ENCODE measurements at places on chromosomes 11 and 22.

DNA sequence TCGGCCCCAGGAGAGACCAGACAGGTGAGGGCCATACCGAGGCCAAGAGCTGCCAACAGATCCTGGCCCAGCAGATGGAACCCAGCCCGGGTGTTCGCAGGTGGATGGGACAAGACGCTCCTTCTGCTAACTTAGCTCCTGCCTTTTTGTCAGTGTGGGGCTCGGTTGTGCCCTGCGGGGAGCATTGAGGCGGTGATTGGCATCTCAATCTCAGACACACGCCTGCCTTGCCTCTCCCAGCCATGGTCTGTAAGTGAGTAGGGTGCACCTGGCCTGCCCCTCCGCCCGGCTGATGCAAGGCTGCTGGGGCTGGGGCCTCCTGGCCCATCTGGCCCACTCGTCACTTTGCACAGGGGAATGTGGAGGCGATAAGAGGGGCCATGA lies 350.1 kb downstream of the TBC1D22A start:
- no peak for DNase-seq

GRCh38 chr11:83057721-83058120 lies 14.0 kb downstream of the RAB30 start:
- no peak for DNase-seq

- no peak for DNase-seq
Observed at GRCh38 chr22:45991098-45991497, 14.1 kb upstream of the WNT7B start.

DNA sequence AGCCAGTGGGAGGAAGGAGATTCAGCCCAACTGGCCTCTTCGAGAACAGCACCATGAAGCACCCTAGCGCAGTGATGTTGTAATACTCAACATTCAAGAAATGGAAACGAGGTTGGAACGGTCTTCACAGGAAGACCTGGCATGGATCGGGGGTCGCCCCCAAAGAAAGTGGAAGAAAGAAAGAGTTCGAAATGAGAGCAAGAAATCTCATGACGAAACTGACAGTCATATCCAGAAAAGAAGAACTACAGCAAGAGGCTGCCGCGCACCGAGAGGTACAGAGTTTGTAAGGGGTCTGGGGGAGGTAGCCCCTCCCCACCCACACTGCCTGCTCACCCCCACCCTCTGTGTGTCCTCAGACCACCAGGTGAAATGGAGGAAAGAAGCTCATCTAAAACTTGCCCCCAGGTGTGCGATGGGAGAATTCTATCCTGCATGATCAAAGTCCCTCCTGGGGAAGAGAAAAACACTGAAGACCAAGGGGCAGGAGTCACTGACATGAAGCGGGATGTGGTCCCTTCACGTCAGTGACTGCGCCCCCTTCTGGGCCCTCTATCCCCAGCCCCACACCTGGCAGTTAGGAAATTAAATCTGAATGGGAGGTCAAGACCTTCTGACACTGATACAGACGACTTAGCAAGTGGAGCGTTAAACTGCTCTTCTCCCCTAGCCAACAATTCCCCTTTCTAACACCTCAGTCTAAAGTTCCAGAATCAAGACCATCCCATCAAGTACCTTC lies 52.9 kb upstream of the SPATA19 start:
- DNase-seq, result no peak

DNA sequence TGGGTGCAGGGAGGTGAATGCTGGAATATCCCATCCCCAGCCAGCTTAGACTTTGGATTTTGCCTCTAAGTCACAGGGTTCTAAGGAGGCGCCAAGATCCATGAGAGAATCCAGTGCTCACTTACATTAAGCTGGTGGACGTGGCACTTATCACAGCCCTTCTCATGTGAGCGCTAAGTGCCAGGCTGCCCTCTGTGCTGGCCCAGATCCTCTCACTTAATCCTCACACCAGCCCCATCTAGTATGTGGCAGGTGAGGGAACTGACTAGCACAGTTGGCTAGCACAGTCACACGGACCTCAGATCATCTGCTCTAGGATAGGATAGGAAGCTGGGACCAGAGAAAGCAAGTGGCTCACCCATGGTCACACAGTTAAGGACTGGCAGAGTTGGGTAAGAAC lies 3.6 kb downstream of the HMOX1 start:
- DNase-seq, result no peak

GRCh38 chr11:106276859-106277436 lies 199.5 kb downstream of the AASDHPPT start:
- no peak for DNase-seq

DNA sequence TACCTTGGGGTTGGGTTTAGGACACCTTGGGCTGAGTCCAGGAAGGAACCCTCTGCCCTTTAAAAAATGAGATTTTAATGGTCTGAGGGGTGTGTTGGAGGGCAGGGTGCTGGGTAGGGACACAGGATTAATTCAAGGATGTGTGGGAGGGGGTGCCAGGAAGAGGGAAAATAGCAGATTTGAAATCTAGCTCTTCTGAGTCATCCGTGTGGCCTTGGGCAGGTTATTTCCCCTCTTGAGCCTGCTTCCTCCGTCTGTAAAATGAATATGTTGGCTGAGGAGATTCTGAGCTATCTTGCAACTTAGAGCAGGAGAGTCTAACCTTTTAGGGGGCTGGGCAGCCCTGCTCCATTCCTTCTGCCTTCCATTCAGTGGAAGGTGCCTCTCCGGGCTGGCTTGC lies 3.0 kb downstream of the TSPAN18 start:
- no peak for DNase-seq

GRCh38 chr11:114256967-114257286 lies 39.3 kb upstream of the NNMT start:
- DNase-seq, result no peak

DNA sequence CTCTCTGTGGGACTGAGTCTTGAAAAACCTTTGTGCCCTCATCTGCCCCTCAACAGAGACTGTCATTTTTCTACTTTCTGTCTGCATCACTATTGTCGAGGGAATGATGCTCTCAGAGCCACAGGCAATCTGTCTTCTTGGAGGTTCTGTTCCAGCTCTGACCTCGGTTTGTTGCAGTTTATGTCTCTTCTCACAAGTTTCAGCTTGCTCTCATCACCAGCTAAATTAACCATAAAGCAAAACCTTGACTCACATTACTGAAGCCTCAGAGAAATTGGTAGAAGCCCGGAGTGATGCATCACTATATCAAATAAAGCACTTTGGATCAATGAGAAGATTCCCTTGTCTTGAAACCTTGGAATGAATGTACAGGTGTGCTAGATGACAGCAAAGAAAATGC lies 60.6 kb upstream of the BLID start:
- DNase-seq, result no peak

DNA sequence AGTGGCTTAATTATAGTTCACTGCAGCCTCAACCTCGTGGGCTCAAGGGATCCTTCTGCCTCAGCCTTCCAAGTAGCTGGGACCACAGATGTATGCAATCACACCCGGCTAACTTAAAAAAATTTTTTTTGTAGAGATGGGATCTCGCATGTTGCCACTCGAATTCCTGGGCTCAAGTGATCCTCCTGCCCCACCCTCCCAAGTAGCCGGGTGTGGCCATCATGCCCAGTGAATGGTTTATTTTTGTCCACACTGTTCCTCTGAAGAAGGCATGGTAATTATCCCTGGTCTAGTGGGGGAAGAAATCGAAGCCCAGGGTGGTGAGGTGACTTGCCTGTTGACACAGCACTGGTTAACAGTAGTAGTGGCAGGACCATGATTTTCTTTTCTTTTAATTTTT lies 1.9 kb downstream of the SAC3D1 start:
- no peak for DNase-seq

DNA sequence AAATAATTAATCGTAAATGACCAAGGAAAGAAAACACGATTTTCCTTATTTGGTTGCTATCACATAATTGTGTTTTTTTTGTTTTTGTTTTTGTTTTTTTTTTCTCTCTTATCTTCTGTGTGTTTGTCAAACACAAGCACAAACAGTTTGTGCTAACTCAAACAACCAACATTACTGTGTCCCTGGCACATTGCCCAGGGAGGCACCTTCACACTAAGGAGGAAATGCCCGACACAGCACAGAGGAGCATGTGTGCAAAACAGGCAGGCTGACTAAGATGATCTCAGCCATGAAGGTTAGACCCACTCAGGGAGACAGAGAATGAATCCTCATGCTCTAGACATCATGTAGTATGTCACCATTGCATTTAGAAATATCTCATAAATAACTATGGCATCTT lies 130.1 kb downstream of the SOX6 start:
- DNase-seq, result no peak

GRCh38 chr11:134146598-134146997 lies 77.2 kb downstream of the NCAPD3 start:
- DNase-seq, result no peak

GRCh38 chr11:100816823-100817222 lies 129.7 kb downstream of the ARHGAP42 start:
- DNase-seq, result no peak

DNA sequence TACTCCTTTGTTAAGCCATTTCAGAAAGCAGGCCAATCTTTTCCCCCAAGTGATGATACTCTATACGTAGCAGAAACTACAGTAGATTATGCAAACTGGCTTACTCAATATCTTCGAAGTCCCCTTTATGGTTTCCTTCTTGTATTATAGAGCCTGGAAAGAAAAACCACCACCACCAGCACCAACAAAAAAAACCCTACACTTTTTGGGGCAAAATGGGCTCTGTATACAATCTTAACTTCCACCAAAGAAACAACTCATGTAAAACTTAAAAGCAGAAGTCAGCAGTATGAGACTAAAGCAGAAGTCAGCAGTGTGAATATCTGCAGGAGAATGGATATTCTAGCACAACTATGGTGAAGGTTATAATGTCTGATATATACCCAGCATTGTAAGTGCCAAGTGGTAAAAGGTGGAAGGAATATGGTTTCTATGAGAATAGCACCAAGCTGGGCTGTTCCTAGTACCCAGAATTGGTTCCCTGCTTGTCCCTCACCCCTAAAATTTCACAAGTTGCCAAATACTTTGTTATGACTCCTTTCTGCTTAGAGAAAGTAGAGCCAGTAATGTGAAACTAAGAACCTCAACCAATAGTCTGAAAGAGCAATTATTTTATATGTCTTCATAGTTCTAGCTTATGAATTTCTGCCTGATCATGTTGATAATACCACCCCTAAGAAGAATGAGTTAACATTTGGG lies 252.1 kb downstream of the SBF2 start:
- no peak for DNase-seq

DNA sequence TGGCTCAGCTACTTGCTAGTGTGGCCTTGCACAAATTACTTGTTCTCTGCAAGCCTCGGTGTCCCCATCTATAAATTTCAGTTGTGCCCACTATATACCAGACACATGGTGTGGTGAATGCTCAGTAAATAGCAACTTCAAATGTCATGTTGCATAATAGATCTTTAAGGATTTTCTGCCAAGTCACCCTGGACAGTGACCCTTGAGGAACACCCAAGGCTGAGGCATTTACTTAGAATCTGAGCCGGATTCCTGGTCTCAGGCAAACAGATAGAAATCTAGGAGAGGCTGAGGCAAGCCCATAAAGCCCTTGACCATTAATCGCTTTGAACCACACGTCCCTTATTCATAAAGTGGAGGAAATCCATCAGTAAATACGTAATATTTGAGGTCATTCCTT lies 9.7 kb downstream of the TEAD1 start:
- no peak for DNase-seq

- no peak for DNase-seq
Observed at GRCh38 chr11:112185883-112186282, 10.6 kb downstream of the BCO2 start.

GRCh38 chr11:76889411-76889975 lies 28.8 kb downstream of the ACER3 start:
- DNase-seq, result no peak

DNA sequence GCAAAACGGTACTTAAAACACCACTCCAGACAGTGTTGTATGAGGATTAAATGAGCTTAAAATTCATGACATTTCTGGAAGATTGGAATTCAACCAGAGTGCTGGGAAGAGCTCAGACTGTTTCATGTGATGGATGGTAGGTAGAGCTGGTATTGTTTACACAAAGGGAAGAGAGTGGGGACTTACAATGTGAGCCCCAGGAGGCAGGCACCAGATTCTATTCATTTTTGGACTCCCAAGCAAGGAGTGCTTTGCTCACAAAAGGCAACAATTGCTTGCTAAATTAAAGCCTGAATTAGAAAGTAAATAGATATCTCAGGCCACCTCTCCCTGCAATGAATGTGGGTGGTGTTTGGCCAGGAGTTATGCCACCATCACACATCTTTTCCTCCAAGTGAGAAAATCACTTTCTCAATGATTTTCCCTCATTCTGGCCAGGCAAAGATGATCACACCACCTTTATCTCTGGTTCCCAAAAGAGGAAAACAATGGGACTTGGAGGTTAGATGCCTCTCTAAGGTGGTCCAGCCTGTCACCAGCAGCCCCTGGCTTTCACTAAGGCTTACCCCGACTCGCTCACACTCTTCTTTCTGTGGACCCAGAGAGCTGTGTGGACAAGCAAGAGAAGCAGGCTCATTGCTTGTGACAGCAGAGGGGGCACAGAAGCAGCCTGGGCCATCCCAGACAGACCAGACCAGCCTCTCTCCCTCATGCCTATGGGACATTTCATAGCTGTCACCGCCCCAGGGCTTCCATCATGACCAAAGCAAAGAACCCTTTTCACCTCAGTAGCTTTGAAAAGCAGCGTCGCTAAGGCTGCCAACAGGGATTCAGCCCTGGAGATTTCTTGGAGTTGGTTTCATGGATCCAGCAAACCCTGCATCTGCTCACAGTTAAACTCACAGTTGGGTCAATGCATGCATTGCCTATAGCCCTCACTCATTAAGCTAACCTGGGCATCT lies 63.5 kb upstream of the DRD2 start:
- no peak for DNase-seq
